ENCODE measurements at places on chromosomes 5 and 9. TPM values are rescaled to one million over a fixed set of nuclear protein-coding genes. Genes with fewer than 3 reads are reported as not detected.

- no peaks in the 10 kb centered on the region for H3K4me1 ChIP-seq
- no peaks in the 10 kb centered on the region for H3K27me3 ChIP-seq
- no peak overlapping the region for H3K27ac ChIP-seq
- H3K36me3 ChIP-seq: no peaks in the 10 kb centered on the region
These were observed 647.0 kb downstream of the EFNA5 start for GRCh38 chr5:107023732-107024131.

DNA sequence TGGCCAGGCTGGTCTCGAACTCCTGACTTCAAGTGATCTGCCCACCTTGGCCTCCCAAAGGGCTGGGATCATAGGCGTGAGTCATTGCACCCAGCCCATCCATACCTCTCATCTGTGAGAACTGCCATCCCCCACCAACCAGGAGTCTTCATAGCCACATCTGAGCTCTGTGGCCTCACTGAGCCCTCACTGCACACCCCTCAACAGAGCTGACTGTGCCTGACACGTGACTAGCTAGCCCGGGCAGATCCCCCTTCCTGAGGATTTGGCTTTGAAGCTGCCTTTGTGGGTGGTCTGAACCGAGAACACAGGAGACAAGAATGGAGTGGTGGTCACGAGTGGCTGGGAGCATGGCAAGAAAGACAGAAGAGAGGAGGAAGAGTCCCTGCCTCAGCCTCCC, 15.6 kb downstream of the AK8 start:
- H3K36me3 ChIP-seq: peaks cover 5% of the 10 kb centered on the region
- no peak overlapping the region for H3K27ac ChIP-seq
- no peaks in the 10 kb centered on the region for H3K27me3 ChIP-seq
- no peak overlapping the region for H3K4me3 ChIP-seq
- no peak for DNase-seq

GGTA1 gene
- 18.7 TPM for total RNA-seq

DNA sequence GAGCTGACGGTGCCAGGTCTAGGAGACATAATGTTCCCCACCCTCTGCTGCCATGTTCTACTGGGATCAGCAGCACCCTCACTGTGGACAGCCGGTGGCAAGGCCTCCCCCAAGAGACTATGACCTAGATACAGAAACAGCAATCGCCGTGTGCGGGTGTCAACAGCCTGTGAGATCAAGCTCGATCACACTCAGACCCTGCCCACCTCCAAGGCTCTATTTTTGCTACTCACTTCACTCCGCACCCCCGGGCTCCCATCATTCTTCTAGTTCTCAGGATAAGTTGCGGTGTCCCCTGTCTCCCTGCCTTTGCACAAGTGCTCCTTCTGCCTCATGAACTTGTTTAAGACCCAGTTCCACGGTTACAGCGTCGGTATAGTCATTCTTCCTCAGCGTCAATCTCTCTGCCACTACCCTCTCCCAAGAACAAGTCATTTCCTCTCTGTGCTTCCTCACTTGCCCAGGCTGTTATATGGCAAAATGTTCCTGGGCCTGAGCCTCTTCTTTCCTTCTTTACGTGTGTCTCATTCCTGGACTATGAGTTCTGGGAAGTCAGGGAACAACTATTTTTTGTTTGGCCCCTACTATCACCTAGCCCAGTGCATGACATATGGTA, 5.4 kb upstream of the DOCK8 start:
- H3K4me3 ChIP-seq: no peak overlapping the region
- H3K4me1 ChIP-seq: no peaks in the 10 kb centered on the region
- no peaks in the 10 kb centered on the region for H3K27me3 ChIP-seq
- DNase-seq: no peak
- H3K27ac ChIP-seq: no peak overlapping the region
- no peaks in the 10 kb centered on the region for H3K36me3 ChIP-seq

- H3K27me3 ChIP-seq: no peaks in the 10 kb centered on the region
- no peak overlapping the region for H3K27ac ChIP-seq
- no peaks in the 10 kb centered on the region for H3K36me3 ChIP-seq
- H3K4me3 ChIP-seq: no peak overlapping the region
These were observed 121.0 kb upstream of the CD180 start for GRCh38 chr5:67317603-67318002.

FBXO4 gene
- total RNA-seq: 8.8 TPM
